ENCODE measurements at places on chromosomes 4 and X.
A peak's percentile ranks its signal among the peaks of the same experiment; 100 is the strongest.

- DNase-seq, result peak; percentile 62
These were observed 784 bp downstream of the MAP7D3 start for GRCh38 chrX:136250191-136251040.

DNA sequence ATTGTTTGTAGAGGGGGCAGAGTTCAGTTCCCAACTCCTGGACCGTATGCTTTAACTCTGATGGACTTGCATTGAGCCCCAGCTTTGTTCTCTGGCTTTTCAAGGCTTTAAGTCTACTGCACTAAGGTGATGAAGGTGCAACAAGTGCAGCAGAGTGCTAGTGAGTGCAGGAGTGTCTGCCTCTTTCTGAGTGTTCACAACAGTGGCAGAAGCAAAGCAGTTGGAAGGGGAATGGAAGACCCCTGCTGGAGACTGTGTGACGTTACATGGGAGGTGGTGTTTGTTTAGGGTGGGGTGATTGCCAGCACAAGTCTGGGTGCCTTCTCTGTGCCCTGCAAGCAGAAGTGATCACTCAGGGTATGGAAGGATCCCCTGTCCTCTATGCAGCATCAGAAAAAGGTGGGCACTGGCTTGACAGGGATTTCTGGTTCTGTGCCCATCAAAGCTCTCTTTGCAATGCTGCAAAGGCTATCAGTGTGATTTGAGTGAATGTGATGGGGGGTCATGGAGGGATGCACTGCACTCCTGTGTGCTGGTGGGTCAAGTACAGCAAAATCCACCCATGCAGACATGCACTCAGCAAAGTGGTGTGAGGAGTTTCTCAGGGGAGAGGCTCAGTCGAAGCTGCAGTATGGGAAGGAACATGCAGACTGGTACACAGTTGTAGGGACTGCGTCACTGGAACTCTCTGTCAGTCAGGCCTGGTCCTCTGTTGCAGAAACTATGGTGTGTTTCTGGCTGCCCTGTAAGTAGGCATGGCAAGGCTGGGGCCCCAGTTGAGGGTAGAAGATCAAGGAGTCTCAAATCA lies 70.9 kb upstream of the UGT2B7 start:
- no peak for DNase-seq

GRCh38 chr4:139666735-139667281 lies 1.2 kb downstream of the MGST2 start:
- no peak for DNase-seq

DNA sequence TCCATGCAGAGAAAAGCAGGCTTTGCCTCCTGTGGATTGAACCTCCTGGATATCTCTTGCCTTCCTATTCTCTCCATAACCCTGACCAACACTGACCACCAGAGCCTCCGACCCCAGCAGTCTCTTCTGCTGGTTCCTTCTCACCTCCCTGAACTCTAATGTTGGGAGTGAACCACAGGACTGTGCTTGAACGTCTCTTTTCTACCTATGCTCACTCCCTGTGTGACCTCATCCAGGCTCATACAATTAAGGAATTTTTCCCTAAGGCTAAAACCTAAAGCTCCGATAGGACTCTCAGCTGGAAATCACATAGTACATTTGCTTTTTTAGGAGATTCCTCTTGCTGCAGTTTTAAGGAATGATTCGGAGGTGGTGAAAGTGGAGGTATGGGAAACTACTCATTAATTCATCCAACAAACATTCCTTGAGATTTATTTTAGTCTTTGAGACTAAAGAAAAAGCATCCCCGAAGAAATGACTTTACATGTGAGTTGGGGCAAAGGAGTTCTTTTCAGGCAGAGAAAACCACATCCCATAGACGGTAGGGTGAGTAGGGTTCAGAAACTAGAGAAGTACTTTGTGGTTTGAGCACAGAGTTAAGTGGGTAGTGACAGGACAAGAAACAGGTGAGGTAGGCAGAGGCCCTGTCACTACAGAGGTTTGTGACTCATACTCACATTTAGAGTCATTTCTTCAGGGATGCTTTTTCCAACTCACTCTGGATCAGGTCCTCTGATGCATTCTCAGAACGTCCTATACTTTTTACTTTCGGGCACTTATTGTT lies 30.8 kb downstream of the NDNF start:
- no peak for DNase-seq

GRCh38 chr4:90328558-90328957 lies 201.4 kb downstream of the CCSER1 start:
- DNase-seq, result no peak

DNA sequence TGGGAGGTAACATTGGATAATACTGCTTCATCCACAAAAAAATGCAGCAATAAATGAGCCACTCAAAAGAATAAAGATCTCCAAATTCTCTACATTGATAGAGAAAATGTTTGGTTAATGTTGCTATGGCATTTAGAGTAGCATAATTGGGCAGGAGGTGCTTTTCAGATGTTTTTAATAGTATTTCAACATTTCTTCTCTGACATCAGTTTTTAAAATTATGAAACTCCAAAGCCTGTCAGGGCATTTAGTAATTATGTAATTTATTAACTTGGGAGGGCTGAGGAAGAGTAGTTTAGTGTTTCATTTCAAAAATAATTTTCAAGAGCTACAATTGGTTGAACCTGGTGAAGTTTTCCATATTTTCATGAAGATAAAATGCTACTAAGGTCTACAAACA lies 211.3 kb upstream of the INTU start:
- DNase-seq, result no peak

GRCh38 chrX:36407836-36408235 lies 488.3 kb downstream of the CFAP47 start:
- DNase-seq, result no peak

GRCh38 chrX:68693481-68694434 lies 46.3 kb downstream of the STARD8 start:
- no peak for DNase-seq

DNA sequence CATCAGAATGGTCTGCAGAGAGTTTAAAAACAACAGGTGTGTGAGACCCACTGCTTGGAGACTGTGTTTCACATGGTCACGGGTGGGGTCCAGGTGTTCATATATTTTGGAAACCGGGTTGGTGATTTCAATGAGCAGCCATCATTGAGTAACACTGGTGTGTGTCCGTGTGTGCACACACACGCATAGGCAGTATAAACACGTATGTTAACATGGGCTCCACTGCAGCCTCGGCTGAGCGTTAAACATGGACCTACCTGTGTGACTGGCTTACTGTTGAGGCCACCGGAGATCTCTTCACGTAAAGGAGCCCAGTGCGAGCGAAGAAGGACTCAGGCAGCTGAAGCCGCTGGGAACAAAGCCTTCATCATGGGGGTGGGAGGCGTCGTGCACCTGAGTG lies 56.9 kb upstream of the TLR3 start:
- no peak for DNase-seq

GRCh38 chrX:155056471-155056870 lies 14.5 kb downstream of the CMC4 start:
- no peak for DNase-seq

DNA sequence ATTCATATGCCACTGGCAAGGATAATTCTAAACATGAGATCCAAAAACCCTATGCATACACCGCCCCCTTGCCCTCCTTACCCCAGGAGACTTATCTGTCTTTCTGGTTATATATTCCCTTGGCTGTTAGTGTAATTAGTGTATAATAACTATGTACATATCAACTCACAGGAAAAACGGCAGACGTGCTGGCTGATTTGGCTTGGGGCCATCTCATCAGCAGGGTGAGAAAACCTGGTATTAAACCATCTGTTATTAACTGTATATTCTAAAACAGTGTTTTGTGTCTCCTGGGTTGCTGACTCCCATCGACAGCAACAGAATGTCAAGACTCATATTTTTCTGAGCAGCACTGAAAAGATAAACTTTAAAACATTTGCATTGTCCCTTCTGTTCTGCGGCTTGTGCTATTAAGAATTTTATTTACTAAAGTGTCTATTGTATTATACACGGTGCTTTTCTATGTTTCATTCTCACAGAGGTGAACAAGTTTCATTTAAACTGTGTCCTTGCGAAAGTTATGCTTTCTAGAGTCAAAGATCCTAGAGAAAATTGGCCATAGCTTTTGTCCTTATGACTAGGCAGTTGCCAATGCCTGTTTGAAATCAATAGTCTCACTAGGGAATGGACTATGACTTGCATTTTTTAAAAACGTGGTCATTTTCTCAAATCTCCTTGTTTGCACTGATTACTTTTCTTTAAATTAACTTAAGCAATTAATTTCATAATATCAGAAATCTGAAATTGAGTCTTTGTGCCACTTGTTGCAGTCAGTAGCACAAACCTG lies 211.5 kb upstream of the MID1 start:
- DNase-seq, result no peak
